ENCODE measurements at places on chromosomes 4 and X.

GRCh38 chr4:108850219-108850649 lies 87.4 kb upstream of the ETNPPL start:
- no peak for DNase-seq

DNA sequence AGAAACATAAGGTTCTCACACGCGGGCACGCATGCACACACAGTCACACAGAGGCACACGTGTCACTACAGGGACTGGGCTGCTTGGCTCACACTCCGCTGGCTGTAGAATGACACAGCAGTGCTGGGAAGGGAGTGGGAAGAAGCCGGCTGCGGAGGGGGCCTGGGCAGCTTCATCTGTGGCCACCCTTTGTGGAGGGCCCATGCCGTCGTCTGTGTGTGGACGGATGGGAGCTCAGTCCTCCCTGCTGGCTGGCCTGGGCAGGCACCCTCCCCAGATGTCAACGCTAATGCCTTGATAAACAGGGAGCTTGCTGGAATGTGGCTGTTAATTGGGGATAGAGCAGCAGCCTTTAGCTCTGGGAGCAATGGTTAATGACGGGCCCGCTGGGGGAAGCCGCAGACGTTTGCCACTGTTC lies 621.1 kb downstream of the BCOR start:
- DNase-seq: no peak

GRCh38 chr4:6154875-6155274 lies 45.5 kb downstream of the JAKMIP1 start:
- DNase-seq: no peak

- no peak for DNase-seq
These were observed 47.2 kb downstream of the CXCL1 start for GRCh38 chr4:73916172-73916925.

GRCh38 chr4:768995-769394 lies 56.9 kb downstream of the CPLX1 start:
- no peak for DNase-seq

- no peak for DNase-seq
These were observed 14.6 kb downstream of the LETM1 start for GRCh38 chr4:1841201-1841886.

DNA sequence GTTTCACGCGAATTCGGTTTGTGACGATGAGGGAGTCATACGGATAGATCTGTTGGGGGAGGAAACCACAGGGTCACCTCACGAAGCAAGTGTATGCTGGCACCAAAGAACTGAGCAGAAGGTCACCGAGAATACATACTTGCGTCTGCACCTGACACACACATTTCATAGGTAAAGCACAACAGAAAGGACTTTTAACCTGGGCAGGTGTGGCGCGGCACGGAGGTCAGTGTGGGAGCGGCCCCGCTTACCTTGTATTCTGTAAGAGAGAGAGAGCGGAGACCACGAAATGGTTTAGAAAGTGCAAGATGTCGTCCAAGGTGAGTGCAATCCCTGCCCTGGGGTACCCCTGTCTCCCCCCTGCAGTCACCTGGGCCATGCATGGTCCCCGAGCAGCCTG lies 43.6 kb upstream of the AFAP1 start:
- DNase-seq: no peak

DNA sequence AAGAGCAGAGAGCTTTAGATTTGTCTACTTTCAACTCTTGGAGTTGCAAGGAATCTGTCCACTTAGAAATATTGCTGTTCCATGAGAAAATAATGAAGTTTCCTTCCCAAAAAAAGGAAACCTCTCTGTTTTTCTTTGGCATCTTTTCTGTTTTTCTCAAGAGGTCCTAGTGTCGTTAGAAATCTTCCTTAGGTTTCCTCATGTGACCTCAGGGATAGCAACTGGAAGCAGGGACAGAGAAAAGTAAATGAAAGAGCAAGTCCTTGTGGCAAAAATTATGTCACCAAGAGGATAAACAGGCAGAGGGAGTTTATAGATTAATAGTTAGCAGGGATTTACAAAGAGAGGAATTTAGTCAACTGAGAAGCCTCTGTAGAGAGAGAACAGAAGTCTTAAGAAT lies 478.4 kb upstream of the ADGRL3 start:
- no peak for DNase-seq

DNA sequence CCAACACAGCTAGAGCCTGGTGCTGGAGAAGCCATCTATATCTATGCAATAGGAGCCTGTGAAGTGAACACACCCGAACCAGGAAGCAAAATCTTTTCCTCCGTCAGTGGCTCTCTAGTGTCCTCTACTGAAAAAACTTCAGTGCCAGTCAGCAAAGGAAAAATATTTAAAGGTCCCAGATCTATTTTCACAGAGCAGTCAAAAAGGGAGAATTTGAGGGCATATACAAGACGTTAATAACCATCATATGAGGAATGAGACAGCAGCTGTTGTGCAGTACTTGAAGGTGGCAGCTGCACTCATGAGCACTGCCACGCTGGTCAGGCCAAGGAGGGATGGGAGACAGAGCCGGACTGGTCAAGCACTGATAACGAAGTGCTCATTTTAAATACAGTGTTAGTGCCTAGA lies 14.4 kb downstream of the MCUB start:
- no peak for DNase-seq

DNA sequence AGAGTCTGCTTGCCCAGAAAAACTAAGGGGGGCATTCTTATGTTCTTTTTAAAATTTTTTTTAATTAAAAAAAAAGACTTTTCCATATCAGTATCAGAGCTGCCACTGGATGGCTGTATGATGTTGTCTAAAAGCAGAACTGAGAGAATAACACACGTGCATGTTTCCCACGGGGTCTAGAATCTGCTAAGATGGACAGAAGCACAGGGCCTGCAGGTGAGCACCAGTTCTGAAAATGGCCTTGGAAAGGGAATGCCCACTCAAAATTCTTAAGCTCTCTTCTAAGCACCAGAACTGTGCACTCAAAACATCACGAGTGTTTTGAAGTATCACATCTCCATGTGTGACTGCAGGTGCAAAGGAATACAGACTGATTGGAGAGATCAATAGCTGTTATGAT lies 61.1 kb downstream of the ARAP2 start:
- no peak for DNase-seq

DNA sequence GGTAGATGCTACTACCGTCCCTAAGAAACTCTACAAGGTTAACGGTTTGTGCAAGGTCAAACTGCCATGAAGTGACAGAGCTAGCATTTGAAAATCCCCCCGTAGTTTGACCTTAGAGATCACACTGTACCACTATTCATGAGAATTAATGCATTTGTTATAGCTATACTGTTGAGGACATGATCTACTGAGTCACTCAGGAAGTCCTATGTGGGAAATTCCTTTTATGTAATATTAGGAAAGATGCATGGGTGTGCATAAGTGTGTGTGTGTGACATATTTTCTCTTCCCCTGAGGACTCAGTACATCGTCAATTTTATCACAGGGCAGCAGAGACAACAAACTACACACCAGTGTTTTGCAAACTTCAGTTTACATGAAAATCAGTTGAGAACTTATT lies 141.1 kb downstream of the FBXW7 start:
- no peak for DNase-seq

GRCh38 chrX:47563801-47564315 lies 2.9 kb downstream of the ARAF start:
- no peak for DNase-seq

DNA sequence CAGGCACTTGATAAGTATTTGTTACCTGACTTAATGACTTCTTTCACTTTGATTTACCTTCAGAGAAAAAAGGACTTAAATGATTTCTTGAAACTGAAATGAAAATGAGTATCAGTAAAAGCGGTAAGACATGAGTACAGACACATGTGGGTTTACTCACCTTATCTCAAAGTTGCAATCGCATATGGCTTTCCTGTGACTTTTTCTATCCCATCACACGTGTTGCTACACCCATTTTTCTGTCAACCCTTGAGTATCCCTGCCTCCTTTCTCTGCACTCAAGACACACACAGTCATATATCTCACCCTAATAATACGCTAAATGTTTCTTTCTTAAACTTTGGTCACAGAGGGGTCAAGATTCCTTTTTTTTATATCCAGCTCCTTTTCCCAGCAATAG lies 11.0 kb upstream of the ARHGEF38 start:
- DNase-seq: no peak

- DNase-seq: no peak
These were observed 191.8 kb downstream of the GPC3 start for GRCh38 chrX:133793626-133794025.

- no peak for DNase-seq
These were observed 246.8 kb downstream of the TRAM1L1 start for GRCh38 chr4:116838609-116839008.

DNA sequence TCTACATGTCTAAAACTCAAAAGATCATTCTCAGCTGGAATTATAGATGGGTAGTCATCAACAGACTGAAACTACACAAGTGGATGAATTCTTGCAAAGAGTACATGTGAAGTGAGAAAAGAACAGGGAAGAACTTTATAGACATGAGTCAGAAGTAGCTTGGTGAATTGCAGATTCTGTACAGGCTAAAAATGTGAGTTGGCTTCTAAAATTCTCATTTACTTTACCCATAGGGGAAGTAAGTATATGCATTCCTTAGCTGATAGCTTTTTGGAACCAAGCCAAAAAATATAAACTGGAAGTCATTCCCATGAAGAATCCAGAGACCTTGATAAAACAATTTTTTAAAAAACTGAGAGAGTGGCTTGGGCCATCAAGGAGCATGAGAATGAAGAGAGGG lies 584.2 kb upstream of the FTHL17 start:
- no peak for DNase-seq

- no peak for DNase-seq
These were observed 263.5 kb upstream of the DKK2 start for GRCh38 chr4:107299646-107300045.

Measured in stimulated activated CD8-positive, alpha-beta memory T cell treated with anti-CD3 and anti-CD28 coated beads, Interleukin-15, amount 100 ng/mL, for 4 hours (primary cell).